Lower lobe of right lung (tissue), 2 donors: ENCODE measurements at places on chromosomes 16 and 17. TPM values are rescaled to one million over a fixed set of nuclear protein-coding genes. Genes with fewer than 3 reads are reported as not detected.
A peak's percentile ranks its signal among the peaks of the same experiment; 100 is the strongest.

RAD51C gene
- total RNA-seq: 21.0 TPM

CHST5 gene
- total RNA-seq: 0.62 TPM

C17orf50 gene
- total RNA-seq: not detected

DNA sequence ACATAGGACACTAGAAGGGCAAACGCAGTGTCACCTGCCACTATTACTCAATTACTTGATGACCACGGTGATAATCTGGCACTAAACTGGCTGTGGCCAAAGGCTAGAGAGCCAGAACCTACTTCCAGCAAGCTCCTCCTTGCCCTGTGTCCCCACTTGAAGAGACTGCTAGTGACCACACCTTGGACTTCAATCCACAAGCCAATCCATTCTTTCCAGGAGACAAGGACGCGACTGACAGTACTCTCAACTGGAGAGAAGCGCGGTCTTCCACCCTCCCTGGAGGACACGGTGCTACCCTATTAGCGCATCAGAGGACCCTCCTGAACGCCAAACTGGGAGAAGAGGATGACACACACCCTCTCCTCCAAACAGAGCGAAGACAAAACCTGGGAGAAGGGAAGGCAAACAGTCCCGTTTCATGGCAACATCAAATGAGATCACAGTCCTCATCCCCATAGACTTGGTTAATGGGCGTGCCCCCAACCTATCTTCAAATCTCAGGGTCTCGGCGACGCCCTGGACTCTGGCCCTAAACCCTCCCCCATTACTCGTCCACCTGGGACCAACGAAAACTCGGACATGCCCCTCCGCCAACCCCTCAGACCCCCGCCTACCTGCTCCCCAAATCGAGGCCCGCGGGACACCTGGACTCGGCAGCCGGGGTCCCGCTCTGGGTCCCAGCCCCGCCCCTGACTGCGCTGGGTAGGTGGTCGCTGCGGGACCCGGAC, 508 bp downstream of the FLCN start:
- DNase-seq: no peak

WNT9B gene
- 0.80 TPM for total RNA-seq

PPP1R27 gene
- not detected for total RNA-seq

GRCh38 chr17:35738519-35739133, 7.2 kb downstream of the RASL10B start:
- no peak for DNase-seq

DNA sequence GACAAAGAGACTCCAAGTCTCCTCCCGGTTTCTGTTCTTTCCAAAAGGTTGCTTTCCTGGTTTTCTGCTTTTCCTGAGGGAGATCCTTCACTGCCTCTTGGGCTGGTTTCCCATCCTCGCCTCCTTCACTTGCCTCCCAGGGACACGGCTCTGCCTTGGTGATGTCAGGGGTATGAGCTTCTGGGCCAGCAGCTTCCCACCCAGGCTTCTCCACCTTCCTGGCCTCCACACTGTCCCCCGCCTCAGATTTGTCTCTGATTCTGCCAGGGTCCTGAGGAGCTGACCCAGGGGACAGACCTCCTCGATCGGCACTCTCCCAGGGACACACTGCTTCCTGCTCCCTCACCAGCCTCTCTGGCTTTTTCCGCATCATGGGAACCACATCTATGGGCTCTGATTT, 14.5 kb downstream of the GPR179 start:
- no peak for DNase-seq

GRCh38 chr17:29778956-29779811, 150.8 kb downstream of the SSH2 start:
- peak; percentile 65 for DNase-seq
